Astrocyte of the hippocampus (primary cell): ENCODE measurements at places on chromosomes 4 and X.

DNA sequence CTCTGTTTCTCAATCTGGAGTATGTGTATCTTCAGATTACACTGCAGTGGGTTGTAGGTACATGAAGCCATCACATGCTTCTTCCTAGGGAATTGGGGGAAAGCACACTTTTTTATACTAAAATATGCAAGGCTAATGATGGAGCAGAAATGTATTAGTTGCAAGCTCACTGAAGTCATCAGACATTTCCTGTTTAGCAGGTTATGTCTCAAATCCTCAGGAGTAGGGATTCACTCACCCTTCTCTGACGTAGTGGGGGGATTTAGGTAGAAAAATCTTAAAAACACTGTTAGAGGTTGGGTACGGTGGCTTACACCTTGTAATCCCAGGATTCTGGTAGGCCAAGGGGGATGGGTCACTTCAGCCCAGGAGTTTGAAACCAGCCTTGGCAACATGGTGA, 128.4 kb upstream of the GPC4 start:
- no peak for DNase-seq

- no peak for DNase-seq
Observed at GRCh38 chrX:27706526-27706925, 101.3 kb upstream of the MAGEB10 start.

DNA sequence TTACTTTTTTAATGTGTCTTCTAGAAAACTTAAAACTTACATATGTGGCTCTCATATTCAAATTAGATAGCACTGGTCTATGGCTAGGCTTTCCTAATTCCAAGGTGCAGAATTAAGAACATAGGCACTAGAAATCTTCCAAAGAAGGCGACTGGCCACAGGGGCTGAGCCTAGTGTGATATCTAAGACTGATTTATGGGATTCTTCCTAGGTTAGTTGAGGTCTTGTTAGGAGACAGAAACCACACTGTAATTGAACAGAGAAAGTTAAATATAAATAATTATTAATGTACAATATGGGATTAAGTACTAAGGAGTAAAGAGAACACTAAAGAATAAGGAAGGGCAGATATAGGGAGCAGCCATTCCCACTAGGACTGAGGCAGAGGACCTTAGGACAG, 48.3 kb downstream of the SNX25 start:
- no peak for DNase-seq

GRCh38 chrX:103805860-103806259, 26.2 kb downstream of the RAB9B start:
- DNase-seq = no peak

DNA sequence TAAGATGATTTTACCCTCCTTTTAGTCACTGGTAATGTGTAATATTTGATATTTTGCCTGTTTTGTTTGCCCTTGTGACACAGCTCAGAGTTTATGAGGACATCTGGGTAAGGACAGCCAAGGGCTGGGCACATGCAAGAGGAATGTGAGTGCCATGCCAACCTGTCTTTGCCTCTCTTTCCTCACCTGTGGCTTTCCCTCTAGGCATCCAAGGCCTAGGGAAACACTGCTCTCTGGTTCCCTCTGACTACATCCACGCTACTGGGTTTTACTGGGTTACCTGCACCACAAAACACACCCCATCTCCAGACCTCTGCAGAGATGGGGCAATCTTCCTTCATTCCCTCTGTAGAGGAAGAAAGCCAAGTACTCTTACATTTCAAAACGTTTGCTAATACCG, 7.7 kb downstream of the HPGDS start:
- no peak for DNase-seq

DNA sequence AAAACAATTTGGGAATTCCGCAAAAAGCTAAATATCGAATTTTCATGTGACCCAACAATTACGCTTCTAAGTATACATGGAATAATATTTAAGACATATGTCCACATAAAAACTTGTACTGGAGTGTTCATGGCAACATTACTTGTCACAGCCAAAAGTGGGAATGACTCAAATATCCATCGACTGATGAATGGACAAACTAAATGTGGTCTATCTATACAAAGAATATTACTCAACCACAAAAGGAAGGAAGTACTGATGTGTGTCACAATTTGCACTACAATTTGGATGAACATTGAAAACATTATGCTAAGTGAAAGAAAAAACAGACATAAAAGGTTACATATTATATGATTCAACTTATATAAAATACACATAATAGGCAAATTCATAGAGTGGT, 71.9 kb downstream of the AFF2 start:
- DNase-seq = no peak

GRCh38 chrX:18252644-18253359, 32.1 kb upstream of the BEND2 start:
- DNase-seq = peak; percentile 2

GRCh38 chr4:100059467-100059866, 109.4 kb upstream of the H2AZ1 start:
- no peak for DNase-seq

DNA sequence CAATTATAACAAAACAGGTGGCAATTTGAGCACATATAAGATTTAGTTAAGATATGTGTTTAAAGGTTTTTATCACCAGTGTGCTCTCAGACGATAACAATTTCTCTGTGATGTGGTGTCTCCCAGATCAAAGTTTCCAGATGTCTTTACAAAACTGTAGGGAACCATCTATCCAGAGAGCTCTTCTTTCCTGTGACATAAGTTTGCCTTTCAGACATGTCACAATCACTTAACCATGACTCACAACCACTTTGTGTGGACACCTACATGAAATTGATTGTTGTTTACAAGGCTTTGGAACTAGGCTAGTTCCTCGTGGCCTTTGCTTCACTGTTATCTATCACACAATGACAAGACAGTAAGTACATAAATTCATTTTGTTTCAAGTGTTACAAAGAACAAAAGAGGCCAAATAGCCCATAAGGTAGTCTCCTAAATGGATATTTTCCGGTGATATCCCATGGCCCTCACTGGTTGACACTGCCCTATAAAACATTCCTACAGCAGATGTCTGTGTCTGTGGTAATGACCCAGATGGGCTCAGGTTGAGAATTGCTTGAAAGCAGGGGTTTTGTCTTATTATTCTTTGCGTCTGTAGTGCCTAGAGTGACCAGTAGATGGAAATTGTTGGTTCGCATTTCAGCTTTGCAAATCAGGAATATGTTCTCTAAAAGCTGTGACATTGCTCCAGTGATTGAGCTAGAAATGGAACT, 297.8 kb upstream of the FAM241A start:
- no peak for DNase-seq

- DNase-seq = no peak
Observed at GRCh38 chr4:141659539-141659938, 23.2 kb downstream of the IL15 start.

GRCh38 chrX:57137501-57137900, 304 bp upstream of the SPIN2A start:
- DNase-seq = peak; percentile 4

DNA sequence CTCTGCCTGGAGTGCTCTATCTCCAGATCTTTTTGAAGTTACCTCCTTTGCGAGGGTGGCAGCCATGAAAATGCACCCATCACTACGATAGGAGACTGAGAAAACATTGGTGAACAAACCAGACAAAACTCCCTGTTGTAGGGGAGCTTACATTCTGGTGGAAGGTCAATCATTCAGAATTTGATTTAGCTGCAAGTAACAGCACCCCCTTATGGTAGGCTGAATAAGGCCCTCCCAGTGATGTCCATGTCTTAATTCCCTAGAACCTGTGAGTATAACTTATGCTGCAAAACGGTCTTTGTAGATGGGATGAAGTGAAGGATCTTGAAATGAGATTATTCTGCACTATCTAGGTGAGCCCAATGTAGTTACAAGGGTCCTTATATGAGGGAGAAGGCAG, 5.6 kb upstream of the TEC start:
- DNase-seq = no peak

GRCh38 chr4:29553846-29554245, 1166.3 kb upstream of the PCDH7 start:
- DNase-seq = peak; percentile 26
